ENCODE measurements at places on chromosomes 16 and 17. TPM values are rescaled to one million over a fixed set of nuclear protein-coding genes. Genes with fewer than 3 reads are reported as not detected.

- H3K27ac ChIP-seq = no peak overlapping the region
- H3K36me3 ChIP-seq = no peaks in the 10 kb centered on the region
- no peaks in the 10 kb centered on the region for H3K4me1 ChIP-seq
Measured at GRCh38 chr16:72427051-72427782, 255.3 kb upstream of the PMFBP1 start.

- no peaks in the 10 kb centered on the region for H3K27me3 ChIP-seq
- no peak for DNase-seq
- no peak overlapping the region for H3K27ac ChIP-seq
Measured at GRCh38 chr16:82987767-82988166, 361.0 kb downstream of the CDH13 start.

GRCh38 chr17:58615768-58616659, 75.8 kb downstream of the TEX14 start:
- H3K4me3 ChIP-seq = no peak overlapping the region
- DNase-seq = no peak
- no peaks in the 10 kb centered on the region for H3K4me1 ChIP-seq
- H3K36me3 ChIP-seq = no peaks in the 10 kb centered on the region
- no peaks in the 10 kb centered on the region for H3K27me3 ChIP-seq

DNA sequence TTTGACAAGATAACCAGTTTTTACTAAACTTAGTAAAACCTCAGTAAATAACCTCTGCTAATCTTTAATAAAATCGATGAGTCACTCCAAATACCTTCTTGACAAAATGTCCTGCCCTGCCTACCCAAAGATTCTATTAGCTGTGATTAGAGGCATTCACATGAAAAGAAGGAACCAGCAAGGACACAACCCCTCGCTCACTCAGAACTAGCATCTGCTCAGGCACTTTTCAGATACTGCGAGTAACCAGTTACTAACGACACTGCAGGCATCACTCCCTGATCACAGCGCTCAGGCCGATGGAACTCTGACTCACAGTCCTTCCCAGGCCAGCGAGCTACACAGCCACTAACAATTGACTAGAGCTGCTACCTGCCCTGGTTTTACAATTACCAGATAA, 24.3 kb downstream of the PELP1 start:
- no peak overlapping the region for H3K27ac ChIP-seq
- H3K36me3 ChIP-seq = peaks cover 82% of the 10 kb centered on the region
- H3K4me1 ChIP-seq = no peaks in the 10 kb centered on the region
- H3K4me3 ChIP-seq = no peak overlapping the region
- no peaks in the 10 kb centered on the region for H3K27me3 ChIP-seq
- DNase-seq = no peak

- H3K27me3 ChIP-seq = no peaks in the 10 kb centered on the region
- peaks cover 36% of the 10 kb centered on the region for H3K36me3 ChIP-seq
- peaks cover 8% of the 10 kb centered on the region for H3K4me1 ChIP-seq
- no peak overlapping the region for H3K27ac ChIP-seq
Measured at GRCh38 chr17:51159604-51160003, 6.2 kb downstream of the NME1 start.

Gene CCL1
- total RNA-seq = not detected

DNA sequence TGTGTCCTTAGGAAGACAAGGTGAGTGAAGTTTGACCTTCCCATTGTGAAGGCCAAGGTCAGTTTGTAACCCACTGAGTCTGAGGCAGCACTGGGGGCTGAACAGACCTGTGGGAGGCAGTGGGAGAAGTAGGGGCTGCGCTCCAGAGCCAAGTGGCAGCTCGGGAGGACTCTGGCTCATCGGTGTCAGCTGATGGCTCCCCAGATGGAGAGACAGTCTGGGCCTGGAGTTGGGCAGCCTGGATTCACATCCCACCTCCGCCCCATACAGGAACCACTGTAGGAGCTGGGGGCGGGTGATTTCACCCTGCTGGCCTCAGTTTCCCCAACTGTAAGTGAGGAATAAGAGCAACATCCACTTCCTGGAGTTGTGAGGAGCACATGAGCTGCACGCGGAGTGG, 128.4 kb downstream of the FOXL1 start:
- no peaks in the 10 kb centered on the region for H3K36me3 ChIP-seq
- no peak for DNase-seq
- no peaks in the 10 kb centered on the region for H3K4me1 ChIP-seq
- no peak overlapping the region for H3K27ac ChIP-seq
- peaks cover 7% of the 10 kb centered on the region for H3K27me3 ChIP-seq
- H3K4me3 ChIP-seq = no peak overlapping the region

- no peak for DNase-seq
- H3K4me1 ChIP-seq = peaks cover 36% of the 10 kb centered on the region
Measured at GRCh38 chr16:27311897-27312303, 1.9 kb upstream of the IL4R start.

Gene PLEKHH3
- total RNA-seq = 20.2 TPM

Gene ZNF19
- total RNA-seq = 0.40 TPM

GRCh38 chr16:13436641-13437412, 483.1 kb upstream of the ERCC4 start:
- H3K27me3 ChIP-seq = no peaks in the 10 kb centered on the region
- no peaks in the 10 kb centered on the region for H3K4me1 ChIP-seq
- H3K36me3 ChIP-seq = no peaks in the 10 kb centered on the region
- no peak overlapping the region for H3K27ac ChIP-seq
- DNase-seq = no peak
- H3K4me3 ChIP-seq = no peak overlapping the region

- H3K4me1 ChIP-seq = no peaks in the 10 kb centered on the region
- H3K27ac ChIP-seq = no peak overlapping the region
- no peaks in the 10 kb centered on the region for H3K27me3 ChIP-seq
Measured at GRCh38 chr17:43702637-43703036, 40.9 kb upstream of the MEOX1 start.

DNA sequence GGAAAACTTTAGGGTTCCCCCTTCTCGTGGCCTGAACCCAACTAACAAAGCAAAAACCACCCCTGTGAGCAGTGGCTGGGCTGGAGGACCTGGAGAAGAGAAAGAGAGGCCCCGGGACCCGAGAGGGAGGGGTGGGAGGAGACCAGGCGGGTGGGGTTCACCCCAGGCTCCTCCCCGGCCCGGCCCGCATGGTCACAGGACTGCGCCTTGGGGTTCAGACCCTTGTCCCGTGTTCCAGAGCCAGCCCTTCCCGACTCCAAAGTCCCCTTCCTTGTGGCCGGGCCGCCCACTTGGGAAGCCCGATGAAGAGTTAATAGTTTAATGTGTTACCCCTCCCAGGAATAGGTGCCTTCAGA, 852 bp downstream of the MARVELD3 start:
- H3K27ac ChIP-seq = no peak overlapping the region
- DNase-seq = no peak

- H3K27me3 ChIP-seq = no peaks in the 10 kb centered on the region
- no peaks in the 10 kb centered on the region for H3K36me3 ChIP-seq
- peaks cover 12% of the 10 kb centered on the region for H3K4me1 ChIP-seq
Measured at GRCh38 chr17:64028874-64029464, 8.5 kb upstream of the ICAM2 start.

Gene HSD17B1
- 0.84 TPM for total RNA-seq

All from heart left ventricle (tissue), 16 donors.